ENCODE measurements at places on chromosomes 11 and 22.

DNA sequence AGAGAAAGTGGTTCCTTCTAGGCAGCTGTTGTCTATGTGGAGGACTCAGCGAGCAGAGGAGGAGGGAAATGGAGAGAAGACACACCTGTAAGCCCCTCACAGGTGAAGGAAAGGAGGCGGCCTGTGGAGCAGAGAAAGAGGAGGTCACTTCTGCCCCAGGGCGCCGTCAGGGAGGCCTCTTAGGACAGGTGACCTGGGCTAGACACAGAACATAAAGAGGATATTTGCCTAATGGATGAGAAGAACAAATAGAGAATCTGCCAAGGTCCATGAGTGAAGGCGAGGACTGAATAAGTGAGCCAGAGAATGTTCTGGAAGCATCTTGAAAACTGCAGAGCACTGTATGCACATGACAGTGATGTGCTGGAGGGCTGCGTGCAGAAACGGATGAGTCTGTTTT lies 2.2 kb upstream of the SCUBE1 start:
- DNase-seq, result no peak

DNA sequence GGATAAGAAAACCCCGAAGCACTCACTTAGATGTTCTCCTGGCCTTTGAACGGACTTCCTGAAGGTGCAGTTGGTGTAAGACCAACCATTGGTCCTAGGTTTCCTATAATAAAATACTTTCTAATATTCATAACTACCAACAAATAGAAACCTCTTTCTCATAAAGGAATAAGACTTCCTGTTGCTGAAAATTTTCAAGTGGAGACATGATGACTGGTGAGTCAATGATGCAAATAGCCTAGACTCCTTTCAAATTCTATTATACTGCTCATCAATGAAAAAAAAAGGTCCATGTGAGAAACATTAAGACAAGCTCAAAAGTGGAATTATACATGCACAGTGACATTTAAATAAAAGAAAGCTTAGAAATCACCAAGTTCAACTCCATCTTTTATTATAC lies 862.8 kb downstream of the FAM181B start:
- DNase-seq, result no peak

DNA sequence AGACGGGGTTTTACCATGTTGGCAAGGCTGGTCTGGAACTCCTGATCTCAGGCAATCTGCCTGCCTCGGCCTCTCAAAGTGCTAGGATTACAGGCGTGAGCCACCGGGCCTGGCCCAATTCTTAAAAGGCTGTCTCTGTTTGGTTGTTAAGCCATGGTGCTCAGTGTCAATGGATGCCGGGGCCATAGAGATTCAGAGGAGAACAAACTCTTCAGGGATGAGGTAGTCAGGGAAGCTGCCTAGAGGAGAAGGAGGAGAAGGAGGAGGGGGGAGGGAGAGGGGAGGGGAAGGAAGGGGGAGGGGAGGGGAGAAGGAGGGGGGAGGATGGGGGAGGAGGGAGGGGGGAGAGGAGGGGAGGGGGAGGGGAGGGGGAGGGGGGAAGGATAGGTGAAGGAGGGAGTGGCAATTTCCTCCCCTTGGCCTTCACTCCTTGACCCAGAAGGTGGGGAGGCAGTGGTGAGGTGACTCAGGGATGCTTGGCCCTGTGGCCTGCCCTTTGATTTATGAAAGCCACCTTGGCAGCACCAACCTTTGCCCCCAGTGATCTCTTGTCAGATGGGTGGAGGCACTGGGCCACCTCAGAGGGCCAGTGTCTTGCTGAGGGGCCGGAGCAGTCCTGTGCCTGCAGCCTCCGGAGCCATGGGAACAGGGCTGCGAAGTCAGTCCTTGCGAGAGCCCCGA lies at the start of gene C11orf86:
Gene C11orf86 (plus strand): TSS at position 581 of the 681 bp plus-strand sequence. CDS start 59 bp downstream, at position 640.
- peak; percentile 68 for DNase-seq

DNA sequence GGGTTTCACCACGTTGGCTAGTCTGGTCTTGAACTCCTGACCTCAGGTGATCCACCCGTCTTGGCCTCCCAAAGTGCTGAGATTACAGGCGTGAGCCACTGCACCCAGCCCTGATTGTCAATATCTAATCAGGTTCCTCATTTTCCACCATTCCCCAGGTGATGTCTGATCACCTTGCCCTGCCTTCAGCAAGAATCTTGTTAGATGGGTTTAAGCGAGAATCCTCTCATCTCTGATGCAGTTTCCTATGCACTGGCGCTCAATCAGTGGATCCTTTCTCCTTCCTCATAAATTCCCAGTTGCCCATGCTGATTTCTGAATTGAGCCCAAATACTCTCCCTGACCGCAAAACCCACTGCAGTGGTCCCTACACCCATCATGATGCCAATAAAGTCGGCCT lies 664 bp upstream of the ZC3H7B start:
- no peak for DNase-seq

DNA sequence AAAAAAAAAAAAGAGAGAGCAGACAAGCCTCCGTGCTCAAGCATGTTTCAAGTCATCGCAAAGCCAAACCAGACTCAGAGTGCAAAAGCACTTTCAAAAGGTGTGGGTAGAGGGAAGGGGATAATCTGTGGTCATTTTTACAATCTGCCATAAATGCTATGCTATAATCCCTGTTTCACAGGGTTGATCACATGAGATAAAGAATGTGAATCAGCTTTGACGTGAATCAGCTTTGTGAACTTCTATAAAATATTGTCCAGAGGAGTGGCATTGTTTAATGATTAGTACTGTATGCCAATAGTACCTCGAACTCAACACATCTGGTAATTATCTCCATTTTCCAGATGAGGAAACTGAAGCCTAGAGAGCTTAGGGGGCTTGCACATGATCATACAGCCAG lies 20.0 kb upstream of the POLD3 start:
- no peak for DNase-seq

- no peak for DNase-seq
Measured at GRCh38 chr11:77055101-77055561, 11.6 kb upstream of the CAPN5 start.

GRCh38 chr11:113278925-113279324 lies 35.5 kb upstream of the TTC12 start:
- DNase-seq, result no peak

DNA sequence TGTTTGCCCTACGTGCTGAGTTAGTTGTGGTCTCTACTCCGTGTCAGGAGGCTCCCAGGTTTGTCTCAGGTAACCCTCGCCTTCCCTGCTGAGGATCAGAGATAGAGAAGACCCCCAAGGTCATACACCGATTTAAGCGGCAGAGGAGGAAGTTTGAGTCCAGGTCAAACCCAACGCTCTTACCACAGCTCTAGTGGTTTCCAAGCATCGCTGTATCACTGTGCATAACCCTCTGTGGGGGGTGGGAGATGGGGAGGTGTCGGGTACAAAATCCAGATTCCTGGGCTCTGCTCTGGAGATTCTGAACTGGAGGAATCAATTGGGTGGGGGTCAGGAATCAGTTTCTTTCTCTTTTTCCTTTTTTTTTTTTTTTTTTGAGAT lies 627 bp downstream of the DNAJC4 start:
- no peak for DNase-seq

DNA sequence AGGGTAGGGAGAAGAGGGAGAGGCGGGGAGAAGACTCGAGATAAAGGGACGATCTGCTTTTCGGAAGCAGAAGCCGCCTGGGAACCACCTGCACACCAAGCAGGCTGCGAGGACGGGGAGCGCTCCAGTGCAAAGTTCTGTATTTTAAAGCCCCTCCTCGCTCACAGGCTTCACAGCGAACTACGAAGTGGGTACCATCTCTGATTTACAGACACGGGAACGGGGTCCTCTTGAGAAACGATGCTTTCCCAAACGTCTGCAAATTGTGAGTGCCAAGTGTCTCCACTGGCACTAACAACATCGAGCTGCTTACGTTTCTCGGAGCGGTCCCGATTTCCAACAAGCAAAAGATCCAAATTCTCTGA lies 700 bp upstream of the STX3 start:
- peak; percentile 1 for DNase-seq

- DNase-seq, result no peak
Measured at GRCh38 chr11:102288725-102289083, 28.6 kb upstream of the BIRC3 start.

DNA sequence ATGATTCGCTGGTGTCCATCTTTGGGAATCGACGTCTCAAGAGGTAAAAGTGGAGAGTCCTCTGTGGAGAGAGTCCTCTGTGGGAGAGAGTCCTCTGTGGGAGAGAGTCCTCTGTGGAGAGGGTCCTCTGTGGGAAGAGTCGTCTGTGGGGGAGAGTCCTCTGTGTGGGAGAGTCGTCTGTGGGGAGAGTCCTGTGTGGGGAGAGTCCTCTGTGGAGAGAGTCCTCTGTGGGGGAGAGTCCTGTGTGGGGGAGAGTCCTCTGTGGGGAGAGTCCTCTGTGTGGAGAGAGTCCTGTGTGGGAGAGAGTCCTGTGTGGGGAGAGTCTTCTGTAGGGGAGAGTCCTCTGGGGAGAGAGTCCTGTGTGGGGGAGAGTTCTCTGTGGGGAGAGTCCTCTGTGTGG lies 3.1 kb downstream of the PRDX5 start:
- DNase-seq, result no peak

- no peak for DNase-seq
Measured at GRCh38 chr22:39248254-39248653, 3.5 kb upstream of the PDGFB start.

DNA sequence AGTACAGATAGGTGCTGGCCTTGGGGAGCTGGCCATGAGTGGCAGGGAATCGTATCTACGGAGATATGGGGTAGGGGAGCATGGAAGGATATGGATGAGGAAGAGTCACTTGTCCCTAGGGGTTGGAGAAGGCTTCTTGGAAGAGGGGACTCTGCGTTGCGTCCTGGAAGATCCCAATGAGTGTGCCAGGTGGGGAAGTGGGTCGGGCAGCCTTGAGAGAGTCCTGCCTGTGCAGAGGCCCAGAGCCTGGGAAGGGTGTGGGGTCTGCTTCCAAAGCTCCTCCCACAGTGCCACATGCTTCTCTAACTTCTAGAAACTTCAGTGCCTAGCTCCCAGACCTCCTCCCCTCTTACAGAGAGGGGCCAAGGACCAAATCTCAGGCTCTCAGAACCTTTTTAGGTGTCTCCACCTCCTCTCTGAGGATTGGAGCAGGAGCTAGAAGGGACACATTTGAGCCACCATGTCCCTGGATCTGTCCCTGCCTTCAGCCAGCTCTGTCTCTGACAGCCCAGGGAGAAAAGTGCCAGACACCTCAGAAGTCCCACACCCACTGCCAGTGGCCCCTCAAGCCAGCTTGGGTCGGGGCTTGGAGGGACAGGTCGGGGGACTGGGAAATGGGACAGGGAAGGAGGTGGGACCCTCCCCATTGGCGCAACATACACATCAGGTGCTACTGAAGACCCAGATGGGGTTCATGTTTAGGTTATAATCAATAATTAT lies 11.0 kb downstream of the RHBDD3 start:
- DNase-seq, result no peak

DNA sequence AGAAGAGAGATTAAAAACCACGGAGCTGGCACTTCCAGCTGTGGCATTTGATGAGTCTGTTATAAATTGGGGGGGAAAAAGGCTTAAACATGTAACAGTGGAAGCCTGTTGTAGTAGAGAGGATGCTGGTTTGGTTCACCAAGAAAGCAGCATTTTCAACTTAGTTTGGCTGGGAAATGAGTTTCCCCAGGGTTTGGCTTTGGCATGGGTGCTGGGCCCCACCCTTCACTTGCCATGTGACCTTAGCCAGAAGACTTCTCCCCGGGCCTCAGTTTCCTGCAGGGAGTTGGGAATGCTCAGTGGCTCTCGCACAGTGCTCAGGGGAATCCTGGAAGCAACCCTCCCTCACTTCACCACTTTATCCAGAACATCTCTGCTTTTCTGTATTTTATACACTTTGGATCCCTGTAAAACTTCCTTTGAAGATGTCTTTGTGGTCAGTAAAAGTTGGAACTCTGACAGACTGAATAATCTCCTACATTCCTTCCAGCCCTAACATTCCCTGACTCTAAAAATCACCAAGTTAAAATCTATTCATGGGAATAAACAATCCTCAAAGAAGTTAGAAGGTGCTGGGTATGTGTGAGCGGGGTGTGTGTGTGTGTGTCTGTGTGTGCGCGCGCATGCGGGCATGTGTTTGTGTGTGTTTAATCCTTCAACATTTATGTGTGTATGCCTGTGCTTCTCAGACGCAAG lies 166.0 kb downstream of the TENM4 start:
- DNase-seq, result no peak

GRCh38 chr22:19376971-19377370 lies 54.6 kb downstream of the HIRA start:
- DNase-seq, result no peak

- DNase-seq, result no peak
Measured at GRCh38 chr22:27456696-27457503, 344.7 kb downstream of the MN1 start.

- no peak for DNase-seq
Measured at GRCh38 chr11:77431813-77432212, 42.1 kb downstream of the PAK1 start.

DNA sequence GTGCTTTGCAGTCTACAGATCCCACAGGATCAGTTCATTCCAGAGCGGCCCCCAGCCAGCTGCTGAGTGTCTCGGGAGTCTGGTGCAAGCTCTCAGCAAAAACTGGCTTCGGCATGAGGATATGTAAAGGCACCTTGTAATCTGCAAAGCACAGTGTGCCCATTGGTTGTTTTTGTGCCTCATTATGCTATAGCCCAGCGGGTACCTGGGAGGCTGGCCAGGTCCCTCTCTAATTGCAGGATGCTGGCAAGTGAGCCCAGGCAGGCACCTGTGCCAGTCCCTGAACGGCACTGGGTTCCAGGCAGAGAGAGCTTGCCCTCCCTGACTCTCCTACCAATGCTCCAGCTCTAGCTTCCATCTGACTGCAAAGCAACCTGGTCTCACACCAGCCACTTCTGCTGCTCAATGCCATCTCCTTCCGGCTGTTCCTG lies 128.7 kb downstream of the DSCAML1 start:
- DNase-seq, result no peak

GRCh38 chr11:117017456-117017855 lies 80.8 kb downstream of the SIK3 start:
- DNase-seq, result no peak

GRCh38 chr22:37499027-37499707 lies 13.0 kb upstream of the MFNG start:
- DNase-seq, result no peak

- DNase-seq, result no peak
Measured at GRCh38 chr22:49659924-49660315, 167.8 kb downstream of the BRD1 start.

- peak; percentile 43 for DNase-seq
Measured at GRCh38 chr11:46649180-46649738, 31.9 kb downstream of the ATG13 start.

GRCh38 chr22:29727131-29727523 lies 7.3 kb downstream of the CABP7 start:
- DNase-seq, result peak; percentile 66

DNA sequence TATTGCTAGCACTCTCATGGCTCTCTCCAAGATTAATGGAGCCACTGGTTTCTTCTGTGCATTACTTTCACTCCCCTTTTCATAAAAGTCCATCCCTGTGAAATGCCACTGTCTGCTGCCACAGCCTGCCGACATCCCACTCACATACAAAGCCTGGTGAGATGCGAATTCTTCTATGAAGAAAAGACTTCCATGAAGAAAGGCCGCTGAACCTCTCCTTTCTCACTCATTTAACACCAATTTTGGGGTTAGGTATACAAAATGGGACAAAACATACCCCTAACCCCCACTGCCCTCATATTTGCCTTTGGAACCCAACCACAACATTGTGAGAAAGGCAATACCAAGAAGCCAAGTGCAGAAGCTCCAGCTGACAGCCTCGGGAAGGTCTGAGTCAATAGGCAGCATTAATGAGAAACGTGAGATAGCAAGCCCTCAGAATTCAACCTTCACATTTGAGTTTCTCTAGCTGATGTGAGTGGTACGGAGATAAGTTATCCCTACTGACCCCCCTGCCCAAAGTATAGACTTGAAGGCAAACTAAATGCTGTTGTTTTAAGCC lies 156.4 kb downstream of the ATG16L2 start:
- DNase-seq, result no peak
